ENCODE measurements at places on chromosomes 16 and 17. TPM values are rescaled to one million over a fixed set of nuclear protein-coding genes. Genes with fewer than 3 reads are reported as not detected.

GRCh38 chr17:78040440-78041385, 82.2 kb downstream of the TNRC6C start:
- DNase-seq = peak; percentile 65

HID1 gene
- polyA plus RNA-seq = 57.3 TPM

DNA sequence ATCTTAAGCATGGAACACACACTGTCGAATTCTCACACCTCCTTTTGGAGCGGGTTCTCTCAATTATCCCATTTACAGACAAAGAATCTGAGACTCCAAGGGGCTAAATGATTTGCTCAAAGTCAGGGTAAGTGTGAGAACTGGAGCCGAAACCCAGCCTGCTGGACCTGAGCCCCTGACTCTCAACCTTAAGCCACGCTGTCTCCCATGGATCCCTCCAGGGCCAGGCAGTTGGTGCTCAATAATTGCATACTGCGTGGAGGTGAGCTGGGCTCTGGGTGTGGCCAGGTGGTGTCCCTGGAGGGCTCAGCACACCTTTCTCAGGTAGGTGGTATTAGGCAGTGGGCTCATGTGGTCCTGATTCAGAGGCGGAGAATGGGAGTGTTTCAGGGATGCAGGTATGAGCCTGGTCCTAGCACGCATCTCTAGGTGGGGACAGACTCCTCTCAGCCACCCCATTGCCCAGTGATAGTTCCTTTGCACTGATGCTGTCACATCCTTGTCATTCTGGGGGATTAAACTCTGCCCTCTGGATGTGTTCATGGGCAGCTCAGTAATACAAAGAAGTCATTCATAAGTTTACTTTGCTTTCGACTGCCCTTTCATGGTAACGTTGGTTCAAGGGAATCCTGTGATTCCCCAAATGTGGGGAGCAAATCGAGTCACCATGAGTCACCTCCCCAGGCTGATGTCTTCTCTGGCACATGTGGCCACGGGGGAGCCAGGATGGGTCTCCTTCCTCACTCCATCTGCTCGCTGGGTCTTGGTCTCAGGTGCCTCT, 399.5 kb upstream of the TNRC6C start:
- no peak for DNase-seq

DNA sequence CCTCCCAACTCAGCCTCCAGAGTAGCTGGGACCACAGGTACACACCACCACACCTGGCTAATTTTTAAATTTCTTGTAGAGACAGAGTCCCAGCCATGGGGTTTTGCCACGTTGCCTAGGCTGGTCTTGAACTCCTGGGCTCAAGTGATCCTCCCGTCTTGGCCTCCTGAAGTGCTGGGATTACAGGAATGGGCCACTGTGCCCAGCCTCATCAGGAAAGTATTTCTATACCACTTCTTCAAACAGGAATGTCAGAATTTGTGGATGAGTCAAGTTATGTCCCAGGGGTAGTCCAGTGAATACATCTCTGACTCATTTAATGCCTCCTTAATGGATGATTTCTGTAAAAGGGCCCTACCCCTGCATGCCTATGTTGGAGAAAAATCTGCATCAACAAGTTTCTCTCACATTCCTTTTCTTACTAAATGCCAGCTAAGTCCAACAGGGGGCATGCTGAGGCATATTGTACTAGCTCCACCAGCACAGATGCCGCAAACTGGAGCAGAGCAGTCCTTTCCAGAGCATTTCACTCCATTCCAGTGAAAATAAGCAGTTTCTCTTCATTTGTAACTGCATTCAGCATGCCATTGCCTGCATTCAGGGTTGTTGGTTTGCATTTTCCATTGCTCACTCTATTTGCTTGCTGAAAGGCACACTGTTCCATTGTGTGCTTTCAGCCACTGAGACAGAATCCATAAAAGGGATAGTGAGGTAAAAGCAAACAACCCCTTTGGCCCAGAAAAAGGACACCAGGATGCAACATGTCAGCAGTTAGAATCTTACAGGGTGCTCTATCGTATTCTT, 5.3 kb upstream of the CAVIN1 start:
- DNase-seq = peak; percentile 94

DNA sequence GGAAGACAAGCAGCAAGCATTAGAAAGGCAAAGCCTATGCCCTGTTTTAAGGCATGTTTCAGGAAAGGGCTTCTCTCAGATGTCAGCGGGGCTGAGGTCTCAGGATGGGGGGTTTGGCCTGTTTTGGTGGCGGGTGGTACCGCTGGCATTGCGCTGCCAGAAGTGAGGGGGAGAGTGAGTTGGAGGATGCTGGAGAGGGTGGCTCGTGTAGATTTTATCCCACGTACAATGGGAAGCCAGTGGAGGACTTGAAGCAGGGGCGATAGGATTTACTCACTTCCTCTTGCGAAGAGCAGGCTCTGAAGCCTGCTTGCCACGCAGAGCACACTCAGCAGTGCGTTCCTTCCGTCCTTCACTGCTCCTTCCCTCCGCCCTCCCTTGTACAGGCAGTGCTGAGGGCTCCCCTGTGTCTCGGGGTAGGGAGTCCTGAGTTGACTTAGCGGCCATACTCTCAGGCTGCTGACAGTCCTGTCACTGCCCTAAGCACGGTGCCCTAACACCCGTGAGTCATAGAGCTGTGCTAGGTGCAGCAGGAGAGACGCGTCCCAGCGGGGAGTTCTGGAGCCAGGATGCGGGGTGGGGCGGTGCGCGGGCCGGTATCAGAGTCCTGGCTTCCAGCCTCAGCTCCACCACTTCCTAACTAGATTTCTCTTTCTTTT, 113.1 kb downstream of the SNX29 start:
- DNase-seq = peak; percentile 69

DNA sequence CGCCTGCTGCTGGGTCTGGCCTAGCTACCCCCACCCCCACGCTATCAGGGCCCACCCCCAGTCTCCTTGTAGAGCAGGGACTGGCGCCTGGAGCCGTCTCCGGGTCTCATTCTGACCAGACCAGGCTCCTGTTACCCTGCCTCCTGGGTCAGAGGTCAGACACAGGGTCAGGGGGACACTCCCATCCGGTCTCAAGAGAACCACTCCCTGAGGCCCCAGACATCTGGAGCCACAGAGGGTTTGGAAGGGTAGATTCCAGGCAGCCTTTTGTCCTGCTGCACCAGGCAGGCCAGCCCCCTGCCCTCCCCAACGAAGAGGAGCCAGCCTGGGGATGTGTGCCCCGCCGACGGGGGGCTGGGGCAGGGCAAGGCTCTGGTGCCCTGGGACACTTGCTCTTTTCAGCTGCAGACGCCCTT, 944 bp upstream of the WFIKKN1 start:
- DNase-seq = no peak

MILR1 gene
- not detected for polyA plus RNA-seq

DNA sequence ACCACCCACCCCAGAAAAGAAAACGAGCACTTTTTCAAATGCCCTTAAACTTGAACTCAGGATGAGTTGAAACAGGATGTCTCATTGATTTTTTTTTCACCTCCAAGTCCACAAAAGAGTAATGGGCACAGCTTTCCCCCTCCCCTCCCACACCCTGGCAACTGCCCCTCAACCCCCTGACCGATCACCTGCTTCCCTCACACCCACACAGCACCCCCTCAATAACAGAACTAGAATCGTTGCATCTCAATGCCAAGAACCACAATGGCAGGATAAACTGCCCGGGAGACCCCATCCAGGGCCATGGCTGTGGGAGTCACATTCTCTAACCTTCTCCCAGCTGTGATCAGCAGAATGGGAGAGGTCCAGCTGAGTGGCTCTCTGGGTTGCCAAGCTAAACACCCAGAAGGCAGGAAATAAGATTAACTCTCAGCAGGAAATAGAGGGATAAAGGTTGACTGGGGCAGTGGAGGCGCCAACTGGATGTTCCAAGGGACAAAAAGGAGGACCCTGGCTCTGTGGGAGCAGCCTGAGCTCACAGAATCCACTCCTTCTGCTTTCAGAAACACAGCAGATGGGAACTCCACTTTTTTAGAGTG, 128.0 kb upstream of the SDK2 start:
- no peak for DNase-seq

All from cardiac muscle cell (in vitro differentiated cells and primary cell).